Activated CD4-positive, alpha-beta T cell treated with anti-CD3 and anti-CD28 coated beads, Interleukin-2, Interleukin-4, amounts not matched to agents 100 ng/mL and 50 ng/mL, durations not matched to agents 16 hours and 8 hours (primary cell): ENCODE measurements at places on chromosomes 12 and 14.

DNA sequence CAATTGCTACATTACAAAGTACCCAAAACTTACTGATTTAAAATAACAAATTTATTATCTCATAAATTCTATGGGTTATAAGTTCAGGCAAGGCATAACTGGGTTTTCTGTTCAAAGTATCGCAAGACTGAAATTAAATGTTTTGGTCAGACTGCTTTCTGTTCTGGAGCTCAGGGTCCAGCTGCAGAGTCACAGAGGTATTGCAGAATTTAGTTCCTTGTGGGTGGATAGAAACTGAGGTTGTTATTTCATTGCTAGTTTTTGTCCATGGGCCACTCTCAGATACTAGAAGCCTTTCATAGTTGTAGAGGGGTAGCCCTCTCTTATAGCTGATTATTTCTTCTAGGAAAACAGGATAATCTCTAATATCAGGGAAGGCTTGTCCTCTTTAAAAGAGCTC lies 467.9 kb downstream of the TRHDE start:
- DNase-seq, result no peak

GRCh38 chr14:23364164-23365035 lies 572 bp downstream of the EFS start:
- DNase-seq, result no peak

DNA sequence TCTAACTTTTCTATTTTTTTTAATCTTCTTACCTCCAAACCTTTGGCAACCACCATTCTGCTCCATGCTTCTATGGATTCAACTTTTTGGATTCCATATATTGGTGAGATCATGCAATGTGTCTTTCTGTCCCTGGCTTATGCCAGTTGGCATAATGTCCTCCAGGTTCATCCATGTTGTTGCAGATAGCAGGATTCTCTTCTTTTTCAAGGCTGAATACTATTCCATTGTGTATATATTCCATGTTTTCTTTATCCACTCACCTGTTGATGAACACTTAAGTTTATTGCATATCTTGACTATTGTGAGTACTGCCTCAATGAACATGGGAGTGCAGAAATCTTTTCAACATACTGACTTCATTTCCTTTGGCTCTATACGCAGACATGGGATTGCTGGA lies 21.2 kb upstream of the SLC38A4 start:
- DNase-seq, result no peak

DNA sequence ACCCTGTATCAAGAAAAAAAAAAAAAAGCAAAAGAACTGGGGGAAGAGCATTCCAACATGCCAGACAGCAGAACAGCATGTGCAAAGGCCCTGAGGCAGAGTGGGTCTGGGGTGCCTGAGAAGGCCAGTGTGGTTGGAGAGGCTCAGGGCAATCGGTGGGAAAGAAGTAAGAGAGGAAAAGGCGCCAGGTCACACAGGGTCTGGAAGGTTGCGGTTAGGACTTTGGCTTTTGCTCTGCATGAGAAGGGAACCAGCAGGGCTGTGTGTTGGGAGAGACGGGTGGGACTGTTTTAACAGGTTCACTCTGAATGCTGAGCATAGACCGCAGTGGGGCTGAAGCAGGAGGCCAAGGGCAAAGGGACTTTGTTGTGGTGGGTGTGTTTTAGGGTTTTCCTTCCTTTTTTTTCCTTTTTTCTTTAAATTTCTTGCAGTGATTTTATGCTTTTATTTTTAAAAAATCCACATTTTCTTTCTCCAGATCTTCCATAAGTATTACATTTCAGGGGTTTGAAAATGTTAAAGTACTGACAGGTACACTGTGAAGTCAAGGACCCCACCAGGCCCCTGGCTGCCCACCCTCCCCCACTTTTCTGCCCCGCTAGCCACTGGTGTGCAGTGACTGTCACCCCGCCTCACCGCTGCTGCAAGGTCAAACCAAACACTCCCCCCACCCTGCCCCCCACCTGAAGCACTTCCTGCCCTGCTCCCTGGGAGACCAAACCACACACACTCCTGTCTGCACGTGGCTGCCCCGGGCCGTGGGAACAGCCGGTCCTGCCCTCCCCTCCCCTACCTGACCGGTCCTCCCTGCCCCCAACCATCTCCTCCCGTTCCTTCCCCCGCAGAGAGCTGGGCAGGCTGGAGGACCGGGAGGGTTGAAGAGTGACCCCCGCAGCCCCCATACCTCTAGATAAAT lies 30.0 kb downstream of the DTX1 start:
- no peak for DNase-seq

GRCh38 chr12:45298721-45299692 lies 83.1 kb downstream of the ANO6 start:
- DNase-seq, result no peak

DNA sequence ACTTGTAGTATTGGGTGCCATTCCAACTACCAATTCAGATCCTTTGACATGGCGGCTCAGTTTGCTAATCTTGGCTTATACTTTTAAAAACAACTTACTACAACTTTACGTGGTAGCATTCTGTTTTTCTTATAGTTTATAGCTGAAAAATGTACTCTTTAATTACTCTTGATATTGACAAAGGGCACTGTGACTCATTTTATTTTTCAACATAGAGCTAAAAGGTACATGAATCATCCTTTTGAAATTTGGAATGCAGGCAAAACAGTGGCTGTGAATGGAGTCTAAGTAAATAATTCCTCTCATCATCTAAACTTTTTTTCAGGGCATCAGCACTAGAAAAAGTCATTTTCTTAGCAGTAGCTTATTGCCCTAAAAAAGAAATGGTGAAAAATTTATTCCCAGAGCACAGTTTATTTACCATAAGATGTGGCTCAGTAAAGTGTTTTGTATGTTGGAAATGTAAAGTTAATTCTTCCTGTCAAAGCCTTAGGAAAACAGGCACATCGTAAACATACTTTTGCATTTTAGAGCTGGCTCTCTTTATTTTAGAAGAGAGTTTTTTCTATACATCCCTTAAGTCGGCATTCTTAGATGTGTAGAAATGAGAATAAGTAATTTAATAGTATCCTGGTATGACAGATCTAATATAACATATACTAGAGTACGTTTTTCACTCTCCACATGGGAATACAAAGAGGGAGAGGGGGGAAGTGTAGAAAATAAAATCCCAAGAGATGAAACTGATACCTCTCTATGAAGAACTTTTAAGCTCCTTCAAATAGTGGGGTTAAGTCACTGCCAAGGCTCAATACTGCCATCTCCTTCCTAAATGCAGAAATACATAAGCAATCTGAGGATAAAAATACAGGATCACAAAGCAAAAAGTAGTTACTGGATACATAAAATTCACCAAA lies 55.2 kb downstream of the SLC25A21 start:
- no peak for DNase-seq

- DNase-seq, result no peak
Measured at GRCh38 chr12:53145383-53146260, 34.9 kb upstream of the ZNF740 start.

- DNase-seq, result no peak
Measured at GRCh38 chr14:77574446-77575115, 41.9 kb downstream of the SPTLC2 start.

- no peak for DNase-seq
Measured at GRCh38 chr12:86741531-86741930, 485.3 kb upstream of the MGAT4C start.

GRCh38 chr12:50551866-50552265 lies 47.1 kb downstream of the DIP2B start:
- no peak for DNase-seq

- no peak for DNase-seq
Measured at GRCh38 chr12:130711756-130712155, 4.3 kb downstream of the RIMBP2 start.

GRCh38 chr12:112844814-112845565 lies 53.4 kb downstream of the RPH3A start:
- DNase-seq, result no peak

DNA sequence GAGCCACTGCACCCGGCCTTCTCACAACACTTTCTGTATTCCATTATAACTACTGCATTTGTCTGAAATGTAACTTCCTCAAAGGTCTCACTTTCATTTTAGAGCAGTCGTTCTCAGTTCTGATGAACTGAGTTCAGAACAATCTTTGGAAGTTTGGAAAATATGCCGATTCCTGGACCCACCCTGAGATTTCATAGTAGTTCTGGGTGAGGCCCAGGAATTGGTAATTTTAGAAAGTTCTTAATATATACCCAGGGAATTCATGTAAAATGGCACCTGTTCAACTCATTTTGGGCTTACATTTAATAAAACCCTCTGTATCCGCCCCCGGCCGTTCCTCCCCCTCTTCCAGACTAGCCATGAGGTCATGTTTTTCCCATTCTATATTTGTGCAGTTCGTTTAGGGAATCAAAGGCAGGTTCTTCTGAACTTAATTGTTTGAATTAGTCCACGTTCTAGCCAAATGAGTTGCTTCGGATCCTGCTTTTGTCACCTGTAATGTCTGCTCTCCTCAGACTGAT lies 5.9 kb downstream of the GSG1 start:
- DNase-seq, result no peak
